ENCODE measurements at places on chromosomes 5 and 9.

- no peak for DNase-seq
These were observed 45.9 kb upstream of the NRARP start for GRCh38 chr9:137347928-137348327.

DNA sequence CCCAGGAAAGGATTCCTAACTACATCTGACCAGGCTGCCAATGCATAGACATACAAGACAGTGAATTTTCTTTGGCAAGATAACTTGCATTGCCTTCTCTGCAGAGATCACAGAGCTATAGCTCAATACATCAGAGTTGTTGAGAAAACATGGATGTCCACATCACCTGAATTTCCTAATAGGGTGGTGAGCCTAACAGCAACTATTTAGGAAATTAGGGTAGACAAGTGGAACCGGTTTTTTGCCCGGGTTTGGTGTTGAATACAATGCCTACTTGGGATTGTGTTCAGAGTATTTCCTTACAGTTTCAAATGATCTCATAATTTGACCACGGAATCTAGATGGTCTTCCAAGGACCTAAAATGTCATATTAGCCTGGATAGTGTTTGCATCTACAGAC lies 262.7 kb downstream of the KIF4B start:
- no peak for DNase-seq

DNA sequence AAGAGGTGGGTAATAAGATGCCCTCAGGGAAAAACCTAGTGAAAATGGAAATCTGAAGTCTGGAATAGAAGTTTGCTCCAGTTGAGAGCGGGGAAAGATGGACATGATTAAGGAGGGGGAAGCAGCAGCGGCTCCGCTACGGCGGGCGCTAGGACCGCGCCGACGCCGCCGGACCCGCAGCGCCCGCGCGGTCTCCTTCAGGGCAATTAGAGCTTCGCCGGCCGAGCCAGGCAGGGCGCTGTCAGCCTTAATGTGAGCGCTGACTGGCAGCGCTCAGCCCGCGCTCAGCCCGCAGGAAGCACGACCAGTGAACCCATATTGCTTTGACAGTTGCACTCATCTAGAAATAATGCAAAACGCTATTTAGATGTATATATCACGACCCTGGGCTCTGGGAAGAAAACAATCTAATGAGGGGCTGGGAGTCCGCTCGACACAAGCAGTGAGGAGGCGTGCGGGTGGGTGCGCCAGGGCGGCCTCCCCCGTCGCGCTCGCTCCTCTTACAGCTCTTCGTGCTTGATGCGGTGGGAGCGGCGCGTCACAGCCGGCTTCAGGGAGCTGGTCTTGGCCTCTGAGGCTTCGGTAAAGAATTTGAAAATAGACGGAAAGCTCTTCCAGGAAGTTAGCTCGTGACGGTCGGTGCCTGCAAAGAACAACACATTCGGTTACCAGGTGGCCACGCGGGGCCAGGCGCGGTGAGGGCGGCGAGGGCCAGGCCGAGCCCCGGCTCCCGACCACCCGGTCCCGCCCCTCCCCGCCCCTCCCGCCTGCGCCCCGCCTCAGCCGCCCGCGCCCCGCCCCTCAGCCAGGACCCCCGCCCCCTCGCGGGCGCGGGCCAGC lies 37.7 kb downstream of the NR2F1 start:
- DNase-seq, result no peak

DNA sequence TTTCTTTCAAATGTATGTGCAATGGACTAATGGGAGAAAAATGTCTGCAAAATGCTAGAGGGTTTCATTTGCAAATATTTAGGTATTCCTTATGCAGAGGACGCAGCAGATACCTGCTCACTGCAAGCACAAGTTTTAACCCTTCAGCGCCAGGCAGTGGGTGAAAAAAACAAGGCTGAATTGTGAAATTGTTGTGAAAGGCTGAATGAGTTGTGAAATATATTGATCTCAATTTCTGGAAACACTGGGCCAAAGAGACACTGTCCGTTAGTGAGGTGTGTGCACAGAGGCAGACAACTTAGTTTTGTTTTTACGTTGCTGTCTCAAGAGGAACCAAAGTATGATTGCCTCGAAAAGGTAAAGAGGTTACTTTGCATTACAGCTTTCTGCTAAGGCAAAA lies 18.8 kb downstream of the FUBP3 start:
- no peak for DNase-seq

- no peak for DNase-seq
These were observed 170.4 kb downstream of the TTC39B start for GRCh38 chr9:15136646-15137045.

DNA sequence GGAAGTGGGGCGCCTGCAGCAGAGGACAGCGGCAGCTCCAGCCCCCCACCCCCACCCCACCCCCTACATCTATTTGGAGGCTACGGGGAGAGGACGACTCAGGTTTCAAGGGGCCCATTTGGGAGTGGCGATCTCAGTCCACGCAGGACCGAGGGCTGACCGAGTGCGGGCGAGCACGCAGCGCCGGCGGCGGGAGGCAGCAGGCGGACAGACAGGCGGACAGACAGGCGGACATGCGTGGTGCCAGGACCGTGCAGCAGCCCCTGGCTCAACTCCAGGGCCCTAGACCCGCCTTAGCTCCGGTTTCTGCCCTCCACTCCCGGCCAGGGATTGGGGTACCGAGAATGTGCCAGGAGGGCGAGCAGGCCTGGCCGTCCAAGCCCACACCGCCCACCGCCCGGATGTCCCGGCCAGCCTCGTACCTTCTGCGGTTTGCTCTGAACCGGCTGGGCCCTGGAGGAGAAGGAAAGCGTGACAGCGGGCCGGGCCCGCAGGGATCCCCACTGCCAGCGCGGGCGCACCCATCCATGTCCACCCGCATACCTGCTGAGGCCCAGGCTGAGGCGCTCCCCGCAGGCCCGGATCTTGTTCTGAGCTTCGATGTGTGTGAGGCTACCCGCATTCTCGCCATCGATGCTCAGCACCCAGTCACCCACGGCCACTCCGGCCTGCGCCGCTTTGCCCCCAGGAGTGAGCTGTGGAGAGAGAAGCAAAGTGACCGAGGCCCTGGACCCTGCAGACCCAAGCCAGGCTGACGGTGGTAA lies 5.2 kb downstream of the PDLIM7 start:
- no peak for DNase-seq

DNA sequence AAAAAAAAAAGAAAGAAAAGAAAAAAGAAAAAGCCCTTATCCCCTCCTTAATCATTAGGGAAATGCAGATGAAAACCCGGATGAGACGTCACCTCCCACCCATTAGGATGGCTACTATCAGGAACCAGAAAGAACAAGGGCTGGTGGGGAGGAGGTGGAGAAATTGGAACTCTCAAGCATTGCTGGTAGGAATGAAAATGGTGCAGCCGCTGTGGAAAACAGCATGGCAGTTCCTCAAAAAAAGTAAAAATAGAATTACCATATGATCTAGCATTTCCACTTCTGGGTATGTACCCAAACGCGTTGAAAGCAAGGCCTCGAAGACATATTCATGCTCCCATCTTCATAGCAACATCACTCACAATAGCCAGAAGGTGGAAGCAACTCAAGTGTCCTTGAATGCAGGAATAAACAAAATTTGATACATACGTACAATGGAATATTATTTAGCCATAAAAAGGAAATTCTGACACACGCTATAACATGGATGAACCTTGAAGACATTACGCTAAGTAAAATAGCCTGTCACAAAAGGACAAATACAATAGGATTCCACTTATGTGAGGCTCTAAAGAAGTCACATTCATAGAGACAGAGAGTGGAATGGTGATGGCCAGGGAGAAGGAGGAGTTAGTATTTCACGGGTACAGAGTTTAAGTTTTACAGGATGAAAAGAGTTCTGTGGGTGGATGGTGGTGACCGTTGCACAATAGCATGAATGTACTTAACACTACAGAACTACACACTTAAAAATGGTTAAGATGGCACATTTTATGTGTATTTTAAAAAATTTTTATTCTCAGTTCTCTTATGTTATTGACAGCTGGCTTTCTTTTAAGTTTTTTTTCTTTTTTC lies 166.8 kb upstream of the IER5L start:
- no peak for DNase-seq

Data from nucleus accumbens (tissue), 56 donors.